Cardiac fibroblast (primary cell): ENCODE measurements at places on chromosomes 5 and 9.

DNA sequence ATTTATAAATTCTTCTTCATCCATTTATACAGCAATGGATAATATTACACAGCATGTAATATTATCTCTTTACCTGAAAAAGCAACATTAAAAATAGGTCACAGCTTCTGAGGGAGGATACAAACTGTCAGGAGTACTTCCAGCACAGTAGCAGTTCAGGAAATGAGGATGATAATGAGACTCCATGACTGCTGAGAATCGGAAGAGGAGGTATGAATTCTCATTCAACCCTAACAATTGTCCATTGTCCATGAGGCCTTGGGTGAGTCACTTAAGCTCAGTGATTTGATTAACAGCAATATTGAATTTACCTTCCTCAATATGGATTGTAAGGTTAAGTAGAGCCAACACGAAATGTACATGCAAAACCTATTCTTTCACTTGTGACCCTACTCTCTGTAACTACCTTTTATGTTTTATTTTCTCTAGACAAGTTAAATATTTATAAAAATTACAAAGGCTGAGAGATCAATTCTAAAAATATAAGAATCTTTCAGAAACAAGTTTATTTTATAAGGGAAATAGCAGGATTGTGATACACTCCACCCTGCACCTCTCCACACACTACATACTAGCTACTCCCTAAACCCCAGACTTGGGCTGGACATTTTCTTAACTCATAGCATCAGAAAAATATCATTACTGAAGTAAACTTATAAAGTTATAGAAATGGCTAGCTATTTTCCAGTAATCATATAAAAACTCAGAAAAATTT, 159.1 kb upstream of the ACOT12 start:
- DNase-seq: peak; percentile 8

GRCh38 chr5:116652903-116653302, 78.3 kb upstream of the SEMA6A start:
- peak; percentile 63 for DNase-seq

- peak; percentile 58 for DNase-seq
These were observed 154.7 kb upstream of the RUSC2 start for GRCh38 chr9:35335164-35335563.

GRCh38 chr5:135833961-135834638, 363 bp upstream of the SLC25A48 start:
- DNase-seq: no peak

- no peak for DNase-seq
These were observed 330.8 kb downstream of the DIRAS2 start for GRCh38 chr9:90311811-90312210.

DNA sequence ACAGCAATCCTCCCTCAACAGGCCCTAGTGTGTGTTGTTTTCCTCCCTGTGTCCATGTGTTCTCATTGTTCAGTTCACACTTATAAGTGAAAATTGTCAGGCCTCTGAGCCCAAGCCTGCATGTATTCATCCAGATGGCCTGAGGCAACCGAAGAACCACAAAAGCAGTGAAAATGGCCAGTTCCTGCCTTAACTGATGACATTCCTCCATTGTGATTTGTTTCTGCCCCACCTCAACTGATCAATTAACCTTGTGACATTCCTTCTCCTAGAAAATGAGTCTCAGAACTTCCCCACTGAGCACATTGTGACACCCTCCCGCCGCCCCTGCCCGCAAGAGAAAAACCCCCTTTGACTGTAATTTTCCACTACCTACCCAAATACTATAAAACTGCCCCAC, 17.4 kb upstream of the TRPC7 start:
- DNase-seq: no peak

GRCh38 chr5:92552206-92553160, 1028.5 kb downstream of the NR2F1-AS1 start:
- DNase-seq: peak; percentile 99

DNA sequence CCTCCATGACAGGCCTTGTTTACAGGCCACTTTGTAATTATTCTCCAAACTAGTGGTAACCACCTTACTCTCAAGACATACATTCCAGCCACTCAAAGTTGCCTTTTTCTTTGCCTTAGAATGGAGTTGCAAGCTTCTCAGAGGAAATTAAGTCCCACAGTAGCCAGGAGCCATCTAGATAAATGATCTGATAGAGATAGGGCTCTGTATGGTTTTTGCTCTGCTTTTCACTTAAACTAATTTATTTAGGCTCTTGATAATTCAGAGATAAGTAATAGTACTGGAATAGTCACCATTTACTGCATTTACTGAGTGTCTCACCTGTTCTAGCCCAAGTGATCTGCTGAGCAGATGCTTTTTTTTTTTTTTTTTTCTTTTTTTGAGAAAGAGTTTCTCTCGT, 7.5 kb downstream of the LARP1 start:
- DNase-seq: no peak

- no peak for DNase-seq
These were observed 75.6 kb upstream of the SNCAIP start for GRCh38 chr5:122236270-122237040.

- no peak for DNase-seq
These were observed 73.4 kb upstream of the CDH12 start for GRCh38 chr5:22926574-22926973.

- DNase-seq: no peak
These were observed 8.0 kb downstream of the LRRC26 start for GRCh38 chr9:137161558-137162486.

DNA sequence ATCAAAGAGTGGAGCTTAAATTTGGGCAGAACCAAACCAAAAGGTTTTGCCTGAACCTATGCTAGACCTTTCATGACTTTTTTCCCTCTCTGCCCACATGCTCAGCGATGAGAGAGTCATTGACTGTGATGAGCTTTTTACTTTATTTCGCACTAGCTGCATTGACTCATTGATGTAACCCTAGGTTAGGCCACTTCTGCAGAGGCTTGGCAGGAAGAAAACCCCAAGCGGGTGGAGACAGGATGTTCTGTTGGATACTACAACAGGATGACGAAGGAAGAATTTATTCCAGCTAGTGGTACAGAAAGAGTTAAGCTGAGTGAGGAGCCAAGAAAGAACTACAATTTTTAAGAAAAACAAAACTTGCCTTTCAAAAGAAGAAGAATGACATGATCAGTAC, 18.4 kb downstream of the AGXT2 start:
- peak; percentile 93 for DNase-seq

DNA sequence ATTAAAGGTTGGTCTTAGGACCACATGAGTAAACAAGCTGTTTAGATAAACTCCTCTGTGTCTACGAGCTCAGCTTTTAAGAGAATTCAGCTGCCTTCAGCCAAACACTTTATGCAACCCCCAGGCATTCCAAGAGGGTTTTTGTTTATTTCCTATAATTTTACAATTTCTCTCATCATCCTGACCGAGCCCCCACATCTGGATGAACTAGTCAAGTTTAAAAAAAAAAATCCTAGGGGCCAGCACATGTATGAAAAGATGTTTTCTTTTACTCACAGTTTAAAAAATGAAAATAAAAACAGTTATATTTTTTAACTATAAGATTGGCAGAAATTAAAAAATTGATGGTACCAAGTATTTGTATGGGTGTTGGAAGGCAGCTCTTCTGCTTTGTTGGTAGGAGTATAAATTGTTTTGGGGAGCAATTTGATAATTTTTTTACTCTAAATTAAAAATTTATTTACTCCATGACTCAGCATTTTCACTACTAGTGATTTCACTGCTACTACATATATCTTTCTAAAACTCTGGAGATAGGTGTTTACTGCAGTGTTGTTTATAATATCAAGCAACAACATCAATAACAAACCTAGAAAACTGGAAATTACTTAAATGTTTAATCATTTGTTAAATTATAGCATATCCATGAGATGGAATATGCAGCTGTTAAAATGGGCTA, 18.1 kb downstream of the YTHDC2 start:
- no peak for DNase-seq

DNA sequence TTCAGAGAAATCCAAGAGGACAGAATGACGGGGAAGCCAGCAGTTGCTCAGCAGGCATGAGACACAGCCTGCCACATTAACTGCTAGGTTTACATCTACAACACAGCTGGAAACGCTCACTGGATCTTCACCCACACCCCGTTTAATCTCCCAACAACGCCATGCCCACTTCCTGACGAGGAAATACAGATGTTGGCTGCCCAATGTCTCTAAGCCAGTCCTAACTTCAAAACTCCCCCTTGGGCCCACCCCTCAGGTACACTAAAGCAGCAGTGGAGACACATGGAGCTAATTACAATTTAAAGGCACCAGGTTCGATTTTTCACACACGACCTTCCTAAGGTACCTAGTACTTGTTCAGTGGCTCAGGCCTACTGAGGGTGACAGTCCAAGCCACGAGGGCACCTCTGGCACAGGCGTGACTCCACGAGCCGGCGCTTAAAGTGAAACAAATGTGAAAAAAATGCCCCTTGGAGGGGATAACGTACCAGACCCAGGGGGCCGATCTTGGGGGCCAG, 904 bp downstream of the RPL12 start:
- peak; percentile 43 for DNase-seq

DNA sequence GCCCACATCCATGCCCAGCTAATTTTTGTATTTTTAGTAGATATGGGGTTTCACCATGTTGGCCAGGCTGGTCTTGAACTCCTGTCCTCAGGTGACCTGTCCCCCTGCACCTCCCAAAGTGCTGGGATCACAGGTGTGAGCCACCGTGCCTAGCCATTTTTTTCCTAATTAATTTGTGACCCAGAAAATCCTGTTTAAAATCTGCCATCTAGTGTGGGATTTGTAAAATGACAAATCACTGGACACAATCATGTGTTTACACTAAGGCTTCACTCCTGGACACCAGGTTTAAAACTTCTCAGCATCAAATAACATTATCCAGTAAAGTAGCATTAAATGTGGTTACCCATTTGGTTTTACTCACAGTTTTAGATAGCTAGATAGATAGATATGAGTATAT, 18.6 kb upstream of the KDM4C start:
- DNase-seq: peak; percentile 26

- DNase-seq: no peak
These were observed 262.4 kb upstream of the KIF2A start for GRCh38 chr5:62043289-62044280.

DNA sequence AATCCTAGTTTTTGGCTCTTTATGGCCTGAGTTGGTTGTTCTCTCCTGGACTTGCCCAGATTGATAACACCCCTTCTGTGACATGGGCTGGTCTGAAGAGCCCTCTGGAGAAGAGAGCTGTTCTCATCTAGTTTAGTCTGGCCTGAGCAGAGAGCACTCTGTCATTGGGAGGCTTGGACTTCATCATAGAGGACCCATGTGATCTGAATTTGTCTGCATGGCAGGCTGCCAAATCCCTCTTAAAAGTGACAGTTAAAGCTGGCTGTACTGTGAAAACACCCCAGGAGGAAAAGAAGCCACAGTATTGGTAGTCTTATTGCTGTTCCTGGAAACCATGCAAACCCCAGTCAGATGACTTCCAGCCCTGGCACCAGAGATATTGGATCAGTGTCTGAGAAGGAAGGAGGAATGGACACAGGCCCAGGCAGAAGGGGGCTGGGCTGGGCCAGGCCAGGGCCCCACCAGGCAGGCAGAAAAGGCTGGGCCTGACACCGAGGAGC, 3.7 kb upstream of the WDR31 start:
- DNase-seq: peak; percentile 94

- DNase-seq: peak; percentile 59
These were observed 232.8 kb downstream of the PDE4D start for GRCh38 chr5:59660737-59661136.

DNA sequence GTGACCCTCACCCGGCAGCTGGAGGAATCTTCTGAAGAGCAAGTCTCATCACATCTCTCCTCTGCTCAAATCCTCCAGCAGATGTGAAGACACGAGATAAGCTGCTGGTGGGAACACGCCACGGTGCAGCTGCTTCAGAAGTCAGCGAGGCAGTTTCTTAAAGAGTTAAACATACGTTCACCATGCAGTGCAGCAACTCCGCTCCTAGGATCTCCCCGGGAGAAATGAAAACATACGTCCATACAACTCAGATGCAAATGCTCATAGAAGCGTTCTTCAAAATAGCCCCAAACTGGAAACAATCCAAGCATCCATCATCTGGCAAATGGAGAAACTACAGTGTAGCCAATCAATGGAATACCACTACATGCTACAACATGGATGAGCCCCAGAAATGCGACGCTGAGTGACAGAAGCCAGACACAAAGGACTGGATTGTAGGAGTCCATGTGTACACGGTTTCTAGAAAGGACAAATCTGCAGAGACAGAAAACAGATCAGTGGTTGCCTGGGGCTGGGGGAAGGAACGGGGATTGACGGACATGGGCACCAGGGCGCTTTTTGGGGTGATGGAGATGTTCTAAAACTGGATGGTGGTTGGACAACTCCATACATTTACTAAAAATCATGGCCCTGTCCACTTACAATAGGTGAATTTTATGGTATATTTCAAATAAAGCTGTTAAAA, 150.6 kb downstream of the COL23A1 start:
- no peak for DNase-seq

GRCh38 chr5:66872736-66873331, 276.6 kb downstream of the MAST4 start:
- no peak for DNase-seq

DNA sequence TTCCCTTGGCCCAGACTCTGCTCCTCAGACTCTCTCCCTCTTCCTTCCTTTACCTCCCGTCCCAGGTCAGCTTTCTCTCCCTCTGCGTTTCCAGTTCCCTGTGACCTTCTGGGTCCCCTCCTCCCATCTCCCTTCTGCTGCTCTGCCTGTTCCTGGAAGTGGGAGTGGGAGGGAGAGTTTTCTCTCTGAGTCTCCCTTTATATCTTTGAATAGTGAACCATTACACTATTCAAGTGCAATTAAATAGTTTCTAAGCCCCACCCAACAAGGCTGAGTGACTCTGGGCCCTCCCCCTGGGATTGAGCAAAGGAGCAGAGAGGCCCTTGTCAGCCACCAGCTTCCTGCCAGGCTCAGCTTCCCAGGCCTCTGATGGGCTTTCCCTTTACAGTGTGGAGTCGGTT, 34.8 kb downstream of the THBS4 start:
- no peak for DNase-seq

DNA sequence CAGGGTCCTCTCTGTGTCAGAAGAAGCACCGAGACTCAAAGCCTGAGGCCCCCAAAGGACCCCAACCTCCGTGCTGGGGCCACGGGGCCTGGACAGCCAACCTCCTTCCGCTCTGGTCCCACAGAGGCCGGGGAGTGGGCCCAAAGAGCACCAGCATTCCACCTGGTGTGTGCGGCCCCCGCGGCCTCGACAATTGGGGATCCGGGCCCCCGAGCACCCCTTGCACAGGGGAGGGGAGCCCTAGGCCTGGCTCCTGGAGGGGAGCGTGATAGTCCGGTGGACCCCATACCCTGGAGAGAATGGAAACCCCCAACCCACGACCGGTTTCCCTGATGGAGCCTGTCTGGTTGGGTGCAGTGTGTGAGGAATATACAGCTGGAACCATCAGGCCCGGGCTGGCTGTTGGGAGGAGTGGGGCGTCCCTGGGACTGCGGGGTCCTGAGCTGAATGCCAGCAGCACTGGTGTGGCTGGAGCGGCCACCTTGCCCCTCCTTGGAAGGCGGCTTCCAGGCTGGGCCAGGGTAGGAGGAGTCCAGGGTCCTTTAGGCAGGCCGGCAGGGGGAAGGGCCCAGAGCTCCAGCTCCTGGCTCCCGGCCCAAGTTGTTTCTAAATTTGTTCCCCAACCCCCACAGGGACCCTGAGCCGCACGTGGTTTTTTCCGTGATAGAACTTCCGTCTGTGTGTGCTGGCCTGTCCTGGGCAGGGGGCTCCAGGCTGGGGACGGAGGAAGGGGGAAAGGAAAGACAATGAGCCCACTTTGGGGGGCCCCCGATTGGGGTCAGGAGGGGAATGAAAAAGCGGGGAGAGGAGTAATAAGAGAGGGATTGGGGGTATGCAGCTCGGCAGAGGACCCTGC, 825 bp upstream of the TOR4A start:
- peak; percentile 72 for DNase-seq

- peak; percentile 76 for DNase-seq
These were observed 22.5 kb downstream of the TICAM2 start for GRCh38 chr5:115579747-115580173.

- DNase-seq: no peak
These were observed 13.8 kb downstream of the CLPTM1L start for GRCh38 chr5:1330847-1331831.
